ENCODE measurements at places on chromosomes 1 and 21.

DNA sequence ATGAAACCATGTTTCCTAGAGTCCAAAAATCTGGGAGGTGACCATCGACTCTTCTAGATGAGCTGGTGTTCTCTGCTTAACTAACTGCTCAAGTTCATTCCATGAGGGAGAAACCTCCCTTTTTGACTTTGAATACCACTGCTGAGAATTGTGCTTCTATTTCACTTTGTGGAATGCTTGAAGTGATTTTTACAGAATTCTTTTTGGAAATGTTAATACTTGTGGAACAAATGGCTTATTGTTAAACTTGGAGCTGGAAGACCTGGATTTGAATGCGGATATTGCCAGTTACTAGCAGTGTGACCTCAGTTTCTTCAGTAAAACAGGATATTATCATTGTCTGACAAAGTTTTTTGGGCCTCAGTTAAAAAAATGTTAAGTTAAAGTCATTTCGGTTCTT is 36.5 kb upstream of the APP start:
- no peak for DNase-seq

GRCh38 chr1:37537378-37537777 is 16.7 kb downstream of the SNIP1 start:
- no peak for DNase-seq

GRCh38 chr1:166032572-166033371 is 134.0 kb downstream of the FAM78B start:
- DNase-seq = no peak

DNA sequence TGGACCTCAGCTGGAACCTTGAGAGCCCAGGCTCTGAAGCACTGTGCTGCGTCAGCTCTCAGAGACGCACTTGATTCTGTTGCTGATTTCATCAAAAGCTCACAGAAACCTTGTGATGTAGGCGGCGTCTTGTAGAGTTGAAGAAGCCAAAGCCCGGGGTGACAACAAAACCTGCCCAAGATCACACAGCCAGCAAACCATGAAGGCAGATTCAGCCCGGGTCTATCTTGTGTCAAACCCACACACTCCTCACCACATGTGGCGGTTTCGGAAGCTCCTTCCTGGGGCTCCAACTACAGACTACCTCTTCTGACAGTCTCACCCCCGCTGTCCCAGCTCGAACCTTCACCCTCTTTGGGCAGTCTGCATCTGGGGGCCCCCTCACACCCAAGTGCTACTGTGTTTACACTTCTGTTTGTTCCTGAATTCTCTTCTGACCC is 50.4 kb downstream of the TENT5C start:
- DNase-seq = peak; percentile 77

- DNase-seq = no peak
These were observed 104.4 kb upstream of the USP25 start for GRCh38 chr21:15625363-15625762.

DNA sequence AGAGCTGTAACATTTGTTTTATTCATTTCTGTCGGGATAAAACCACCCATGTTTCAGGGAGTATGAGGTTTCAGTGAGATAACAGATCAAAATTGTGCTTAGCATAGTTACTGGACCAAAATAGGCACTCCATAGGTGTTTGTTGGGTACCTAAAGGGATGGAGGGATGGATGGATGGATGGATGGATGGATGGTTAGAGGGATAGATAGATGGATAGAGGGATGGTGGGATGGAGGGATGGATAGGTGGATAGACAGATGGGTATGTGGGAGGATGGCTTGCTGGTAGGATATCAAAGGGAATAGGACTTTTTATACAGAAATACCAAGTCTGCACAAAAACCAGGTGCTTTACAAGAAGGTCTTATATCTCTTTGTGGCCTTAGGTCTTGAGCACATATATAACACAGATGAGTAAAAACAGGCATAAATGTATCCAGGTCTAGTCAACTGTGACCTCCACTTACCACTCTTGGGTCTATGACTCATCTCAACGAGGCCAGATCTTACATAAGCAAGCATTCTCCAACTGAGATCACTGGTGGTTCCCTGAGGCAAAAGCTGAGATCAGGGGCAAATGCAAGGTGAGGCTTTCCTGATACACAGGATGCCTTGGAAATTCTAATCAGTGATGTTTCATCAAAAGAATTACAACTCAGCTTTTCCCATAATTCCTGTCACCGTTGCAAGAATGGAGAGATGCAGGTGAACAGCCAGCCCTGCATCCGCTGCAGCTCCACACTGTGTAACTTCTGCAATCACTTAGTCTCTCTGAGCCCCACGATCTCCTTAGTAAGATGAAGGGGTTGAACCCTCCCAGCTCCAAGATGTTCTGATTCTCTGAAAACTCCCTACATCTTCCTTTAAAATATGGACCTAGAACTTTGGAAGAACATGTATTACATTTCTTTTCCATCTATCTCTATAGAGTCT is 32.0 kb downstream of the PTAFR start:
- DNase-seq = peak; percentile 10

DNA sequence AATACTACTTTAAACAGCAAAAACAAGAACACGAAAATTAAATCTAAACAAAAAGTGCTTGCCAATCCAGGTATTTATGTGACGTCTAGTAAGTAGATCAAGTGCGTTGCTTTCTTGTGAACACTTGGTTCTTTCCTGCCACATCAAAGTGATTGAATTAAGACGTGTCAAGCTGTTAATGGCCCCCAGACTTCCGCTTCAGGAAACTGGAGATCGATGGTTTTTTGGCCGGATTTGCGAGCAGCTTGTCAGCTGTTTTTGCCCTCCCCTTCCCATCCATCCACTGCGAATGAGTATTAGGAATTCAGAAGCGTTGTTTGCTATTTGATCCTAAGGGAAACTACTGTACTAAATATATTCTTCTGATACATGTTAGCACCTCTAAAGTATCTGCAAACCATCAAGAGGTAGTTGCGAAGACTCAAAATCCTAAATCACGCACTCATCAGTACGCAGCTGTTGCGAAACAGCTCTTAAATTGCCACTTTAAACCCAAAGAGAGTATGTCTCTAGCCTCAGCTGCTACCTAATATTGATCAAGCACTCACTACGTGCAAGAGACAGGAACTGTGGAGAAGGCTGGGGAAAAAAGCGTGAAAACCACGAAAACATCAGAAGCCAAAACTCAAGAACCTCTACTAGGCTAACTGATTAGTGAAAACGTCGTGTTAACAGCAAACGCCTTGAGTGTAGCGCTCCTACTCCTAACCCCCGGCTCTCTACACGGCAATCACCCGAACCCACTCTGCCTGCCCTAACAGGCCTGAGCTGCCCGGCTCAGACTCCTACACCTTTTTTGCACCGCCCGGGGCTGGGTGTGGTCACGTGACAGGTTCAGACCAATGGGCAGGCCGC is 473 bp upstream of the BRDT start:
- DNase-seq = peak; percentile 23

DNA sequence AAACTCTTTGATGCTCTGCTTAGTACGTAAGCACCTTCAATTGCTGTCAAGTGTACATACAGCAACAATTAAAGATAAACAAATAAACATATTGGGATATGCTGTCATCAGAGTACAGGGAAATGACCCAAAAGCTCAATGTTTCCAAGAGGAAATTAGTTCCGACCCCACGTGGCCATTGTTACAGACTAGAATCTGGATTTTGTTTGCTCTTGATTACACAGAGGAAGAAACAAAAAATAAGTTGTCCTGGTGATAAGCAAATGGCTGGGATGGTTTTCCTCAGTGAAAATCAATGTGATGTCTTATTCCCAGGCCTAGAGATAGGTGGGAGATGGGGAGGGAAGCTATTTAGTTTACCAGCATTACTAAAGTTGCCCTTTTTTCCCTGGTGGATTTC is 113.0 kb upstream of the UBE2U start:
- DNase-seq = no peak

- DNase-seq = peak; percentile 74
These were observed 3.5 kb upstream of the RIMS3 start for GRCh38 chr1:40668769-40669525.

Data from activated CD4-positive, alpha-beta T cell treated with anti-CD3 and anti-CD28 coated beads, Interleukin-2, amount 50 U/mL, for 24 hours (primary cell).